ENCODE measurements at places on chromosomes 3 and 15. TPM values are rescaled to one million over a fixed set of nuclear protein-coding genes. Genes with fewer than 3 reads are reported as not detected.
A peak's percentile ranks its signal among the peaks of the same experiment; 100 is the strongest.

- peak; percentile 95 for DNase-seq
Measured at GRCh38 chr15:55279746-55280351, 9.8 kb downstream of the RAB27A start.

DNA sequence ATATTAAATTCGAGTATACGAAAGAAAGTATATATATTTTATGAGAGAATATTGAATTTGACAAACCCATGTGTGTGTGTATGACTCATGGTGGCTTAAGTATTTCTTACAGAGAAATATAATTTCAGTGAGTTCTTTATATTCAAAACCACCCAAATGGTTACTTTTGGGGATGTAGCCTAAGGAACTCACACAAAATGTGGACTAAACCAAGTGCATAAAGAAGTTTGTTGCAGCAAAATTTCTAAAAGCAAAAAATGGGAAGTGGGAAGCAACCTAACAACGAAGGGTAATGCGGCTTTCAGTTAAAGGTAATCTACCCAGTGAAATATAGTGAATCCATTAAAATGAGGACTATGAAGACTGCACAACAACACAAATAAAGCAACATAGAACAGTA lies 277.1 kb downstream of the EDEM1 start:
- DNase-seq, result no peak

The ANKRD34C gene
- not detected for total RNA-seq

The SYNPR gene
- total RNA-seq, result not detected

The GATA2 gene
- 2.2 TPM for total RNA-seq

DNA sequence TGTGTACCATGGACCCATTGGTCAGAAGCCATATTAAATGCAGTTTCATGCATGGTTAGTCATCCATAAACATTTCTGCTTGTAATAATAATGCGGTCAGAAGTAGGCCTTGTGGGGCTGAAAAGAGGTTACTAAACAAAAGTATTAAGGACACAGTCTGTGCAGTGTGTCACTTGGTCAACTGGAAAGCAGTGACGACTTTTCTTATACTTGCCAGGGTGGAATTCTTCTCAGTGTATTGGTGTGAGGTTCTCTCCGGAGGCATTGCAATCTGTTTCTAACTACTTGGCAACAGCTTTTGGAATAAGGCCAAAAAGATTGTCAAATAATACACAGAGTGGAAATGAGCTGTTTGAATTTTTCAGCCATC lies 46.8 kb downstream of the CHL1 start:
- DNase-seq, result peak; percentile 92

- DNase-seq, result no peak
Measured at GRCh38 chr15:33753012-33753411, 215.3 kb upstream of the CHRM5 start.

GRCh38 chr15:62440362-62441105 lies 275.4 kb upstream of the C2CD4B start:
- DNase-seq, result no peak

The CACNA1D gene
- under 0.01 TPM for total RNA-seq

- DNase-seq, result no peak
Measured at GRCh38 chr3:48566401-48566760, 2.8 kb upstream of the UCN2 start.

Data from IMR-90 (cell line).